ENCODE measurements at places on chromosomes 6 and 20. TPM values are rescaled to one million over a fixed set of nuclear protein-coding genes. Genes with fewer than 3 reads are reported as not detected.
A peak's percentile ranks its signal among the peaks of the same experiment; 100 is the strongest.

GRCh38 chr20:20812136-20812535 lies 99.7 kb upstream of the RALGAPA2 start:
- no peak for DNase-seq

GRCh38 chr6:168371618-168371980 lies 52.0 kb upstream of the DACT2 start:
- no peak for DNase-seq

DNA sequence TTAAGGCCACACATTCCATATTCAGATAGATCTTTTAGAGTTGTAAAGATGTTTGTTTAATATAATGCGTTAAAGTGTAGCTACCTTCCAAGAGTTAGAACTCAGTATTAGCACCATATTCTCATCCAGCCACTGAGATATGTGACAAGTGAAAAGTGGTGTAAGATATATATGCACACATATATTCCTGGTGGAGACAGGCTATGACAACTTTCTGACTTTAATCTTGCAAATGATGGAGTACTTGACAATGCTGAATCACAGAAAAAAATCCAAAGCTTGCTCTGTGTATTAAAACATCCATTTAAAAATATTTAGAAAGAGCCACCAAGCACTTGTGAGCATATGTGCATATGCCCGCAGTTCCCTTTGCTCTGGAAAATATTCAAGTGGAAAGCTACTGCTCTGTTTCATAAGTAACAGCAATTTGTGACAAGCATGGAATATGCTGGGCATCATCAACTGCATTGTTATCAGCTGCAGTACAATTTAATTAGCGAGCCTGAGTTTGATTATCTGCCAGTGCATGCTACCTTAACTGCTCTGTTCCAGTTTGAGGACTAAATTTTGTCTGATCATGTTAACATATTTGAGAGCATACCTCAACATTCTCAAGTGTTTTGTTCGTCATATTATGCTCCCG lies 64.8 kb downstream of the VIP start:
- no peak for DNase-seq

DNA sequence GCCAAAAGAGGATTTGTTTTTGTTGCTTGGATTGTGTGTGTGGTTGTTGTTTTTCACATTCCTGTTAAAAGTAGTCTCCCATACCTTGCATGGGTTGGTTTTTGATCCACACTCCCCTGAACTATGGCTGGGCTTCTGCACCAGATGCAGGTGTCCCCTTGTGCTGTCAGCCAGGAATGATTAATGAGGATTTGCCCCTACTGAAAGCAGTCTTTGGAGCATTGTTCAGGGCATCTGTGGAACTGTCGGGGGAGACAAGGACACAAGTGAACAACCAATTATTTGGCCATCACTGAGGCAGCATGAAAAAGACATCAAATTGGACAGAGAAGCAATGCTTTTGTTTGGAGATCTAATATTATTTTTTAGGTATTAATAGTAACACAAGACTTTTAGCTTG lies 373.2 kb upstream of the MMS22L start:
- no peak for DNase-seq

DNA sequence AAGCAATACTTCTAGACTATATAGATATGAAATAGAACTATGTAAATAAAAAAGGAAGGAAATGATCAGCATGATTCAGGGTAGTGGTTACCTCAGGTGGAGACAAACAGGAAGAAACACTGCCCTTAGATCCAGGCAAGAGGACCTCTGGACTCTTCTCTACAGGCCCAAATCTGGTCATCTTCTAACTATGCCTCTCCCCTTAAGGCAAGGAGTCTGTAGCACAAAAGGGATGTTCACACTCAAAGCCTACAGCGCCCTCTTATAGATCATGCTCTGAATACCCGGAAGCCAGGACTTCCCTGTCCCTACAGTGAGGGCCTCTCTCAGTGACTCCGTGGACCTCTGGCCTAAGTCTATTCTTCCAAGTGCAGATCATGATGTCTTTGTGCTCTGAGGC lies 30.4 kb upstream of the HIVEP2 start:
- DNase-seq, result no peak

DNA sequence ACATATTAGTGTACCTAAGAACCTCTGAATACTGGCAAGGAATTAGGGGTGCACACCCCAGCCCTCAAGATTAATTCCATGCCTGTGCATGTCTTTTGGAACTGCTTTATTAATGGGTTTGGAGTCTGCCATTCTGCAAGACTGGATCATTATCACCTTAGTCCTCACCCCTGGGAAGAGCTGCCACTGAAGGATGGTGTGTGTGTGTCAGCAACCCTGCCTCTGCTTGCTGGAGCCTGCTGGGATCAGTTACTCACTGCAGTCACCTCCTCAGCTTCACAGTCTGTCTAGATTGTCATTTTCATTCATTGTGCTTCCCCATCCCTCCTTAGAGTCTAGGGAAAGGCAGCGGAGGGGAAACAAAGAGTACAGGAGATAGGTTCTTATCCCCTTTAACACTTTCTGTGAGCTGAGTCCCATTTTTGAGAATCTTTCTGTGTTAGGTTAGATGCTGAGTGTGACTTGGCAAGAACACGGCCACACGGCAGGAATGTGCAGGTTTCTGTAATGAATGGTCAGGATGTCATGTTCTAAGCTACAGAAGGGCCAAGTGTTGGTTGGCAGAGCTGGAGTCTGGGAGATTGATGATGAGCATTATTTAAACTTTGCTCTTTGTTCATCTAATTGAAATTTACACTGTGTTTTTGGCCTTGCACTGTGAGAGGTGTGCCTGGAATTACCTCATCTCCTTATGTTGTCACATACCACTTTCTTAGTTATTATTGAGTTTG lies 21.1 kb downstream of the GHRH start:
- DNase-seq, result no peak

DNA sequence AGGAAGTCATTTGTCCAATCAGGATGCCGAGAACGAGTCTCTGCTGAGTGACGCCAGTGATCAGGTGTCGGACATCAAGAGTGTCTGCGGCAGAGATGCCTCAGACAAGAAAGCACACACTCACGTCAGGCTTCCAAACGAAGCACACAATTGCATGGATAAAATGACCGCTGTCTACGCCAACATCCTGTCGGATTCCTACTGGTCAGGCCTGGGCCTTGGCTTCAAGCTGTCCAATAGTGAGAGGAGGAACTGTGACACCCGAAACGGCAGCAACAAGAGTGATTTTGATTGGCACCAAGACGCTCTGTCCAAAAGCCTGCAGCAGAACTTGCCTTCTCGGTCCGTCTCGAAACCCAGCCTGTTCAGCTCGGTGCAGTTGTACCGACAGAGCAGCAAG lies 281.5 kb downstream of the TSHZ2 start:
- DNase-seq, result no peak

DNA sequence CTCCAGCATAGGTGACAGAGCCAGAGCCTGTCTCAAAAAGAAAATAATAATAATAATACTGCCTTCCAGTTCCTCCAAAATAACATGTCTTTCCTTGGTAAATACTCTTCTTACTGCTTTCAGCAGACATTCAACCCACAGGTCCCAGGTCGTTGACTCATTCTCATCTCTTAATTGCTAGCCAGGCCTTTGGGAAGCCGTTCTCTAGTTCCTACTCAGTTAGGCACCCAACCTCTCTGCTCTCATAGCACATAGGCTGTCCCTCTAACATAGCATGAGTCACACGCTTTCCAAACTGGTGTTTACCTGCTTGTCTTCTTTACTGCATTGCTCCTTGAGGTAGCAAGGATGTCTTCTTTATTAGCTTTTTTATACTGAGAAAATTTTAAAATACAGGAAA lies 98.8 kb downstream of the LAMA2 start:
- no peak for DNase-seq

GRCh38 chr6:48957781-48958180 lies 505.3 kb downstream of the MMUT start:
- DNase-seq, result no peak

GRCh38 chr6:137370871-137371633 lies 123.1 kb downstream of the OLIG3 start:
- DNase-seq, result no peak

GRCh38 chr6:3135668-3136291 lies 17.3 kb downstream of the BPHL start:
- DNase-seq, result no peak

DNA sequence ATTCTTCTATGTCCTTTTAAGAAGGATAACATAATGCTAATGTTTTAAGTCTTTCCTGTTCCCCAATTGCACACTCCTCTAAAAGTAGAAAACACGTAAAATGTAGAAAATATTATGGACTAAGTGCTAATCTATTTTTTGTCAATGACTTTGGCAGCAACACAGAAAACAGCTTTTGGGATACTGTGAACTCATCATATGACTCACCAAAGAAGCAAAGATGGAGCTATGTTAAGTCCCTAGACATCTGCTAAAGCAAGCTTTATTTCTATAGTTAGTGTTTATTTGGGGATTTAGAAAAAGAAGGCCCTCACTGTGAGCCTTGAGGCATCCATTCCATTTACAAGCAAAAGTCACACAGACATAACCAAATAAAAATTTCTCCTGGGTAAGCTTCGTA lies 23.0 kb downstream of the OPN5 start:
- no peak for DNase-seq

DNA sequence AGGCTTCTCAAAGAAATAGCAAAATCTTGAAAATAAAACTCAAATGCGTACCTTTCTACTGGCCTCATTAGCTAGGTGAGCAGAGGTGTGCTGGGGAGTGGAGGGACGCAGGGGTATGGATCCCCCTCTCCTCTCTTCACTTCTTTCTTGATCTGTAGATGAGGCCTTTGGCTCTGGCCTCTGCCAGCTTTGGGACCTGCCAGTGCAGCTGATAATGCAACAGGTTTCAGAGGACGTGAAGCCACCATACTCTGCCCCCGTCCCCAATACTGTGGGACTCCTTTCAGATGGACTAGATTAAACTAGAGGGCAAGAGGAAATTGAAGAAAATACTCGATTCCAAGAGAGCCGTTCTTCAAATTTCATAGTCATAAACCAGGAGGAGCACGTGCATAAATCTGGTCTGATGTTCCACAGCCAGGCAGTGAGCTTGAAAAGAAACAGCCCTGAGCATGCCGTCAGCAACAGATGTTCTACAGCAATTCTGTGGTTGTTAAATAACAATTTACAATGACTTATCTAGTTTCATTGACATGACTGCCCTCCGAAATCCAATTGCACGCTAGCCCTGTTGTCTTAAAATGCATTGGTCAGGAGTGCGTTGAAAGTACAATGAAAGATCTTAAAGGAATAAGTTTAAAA lies 245.3 kb upstream of the FOXQ1 start:
- no peak for DNase-seq

- no peak for DNase-seq
These were observed 74.1 kb downstream of the SULF2 start for GRCh38 chr20:47711046-47711752.

DNA sequence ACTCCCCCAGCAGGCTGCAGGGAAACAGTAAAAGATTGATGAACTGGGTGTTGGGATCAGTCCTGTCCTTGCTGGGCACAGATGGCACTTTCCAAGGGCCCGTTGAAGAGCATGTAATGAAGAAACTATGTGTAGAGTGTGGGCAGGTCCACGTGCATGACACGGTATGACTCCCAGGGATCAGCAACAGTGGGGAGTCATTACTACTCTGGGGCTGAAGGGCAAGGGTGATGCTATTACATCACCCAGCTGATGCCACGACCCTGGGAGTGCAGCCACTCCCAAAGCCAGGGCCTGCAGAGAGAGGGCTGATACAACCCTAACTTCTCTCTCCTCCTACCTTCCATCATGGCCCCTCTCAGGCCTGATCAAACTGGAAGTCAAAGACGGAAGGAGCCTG lies 20.1 kb downstream of the KCNK17 start:
- no peak for DNase-seq

DNA sequence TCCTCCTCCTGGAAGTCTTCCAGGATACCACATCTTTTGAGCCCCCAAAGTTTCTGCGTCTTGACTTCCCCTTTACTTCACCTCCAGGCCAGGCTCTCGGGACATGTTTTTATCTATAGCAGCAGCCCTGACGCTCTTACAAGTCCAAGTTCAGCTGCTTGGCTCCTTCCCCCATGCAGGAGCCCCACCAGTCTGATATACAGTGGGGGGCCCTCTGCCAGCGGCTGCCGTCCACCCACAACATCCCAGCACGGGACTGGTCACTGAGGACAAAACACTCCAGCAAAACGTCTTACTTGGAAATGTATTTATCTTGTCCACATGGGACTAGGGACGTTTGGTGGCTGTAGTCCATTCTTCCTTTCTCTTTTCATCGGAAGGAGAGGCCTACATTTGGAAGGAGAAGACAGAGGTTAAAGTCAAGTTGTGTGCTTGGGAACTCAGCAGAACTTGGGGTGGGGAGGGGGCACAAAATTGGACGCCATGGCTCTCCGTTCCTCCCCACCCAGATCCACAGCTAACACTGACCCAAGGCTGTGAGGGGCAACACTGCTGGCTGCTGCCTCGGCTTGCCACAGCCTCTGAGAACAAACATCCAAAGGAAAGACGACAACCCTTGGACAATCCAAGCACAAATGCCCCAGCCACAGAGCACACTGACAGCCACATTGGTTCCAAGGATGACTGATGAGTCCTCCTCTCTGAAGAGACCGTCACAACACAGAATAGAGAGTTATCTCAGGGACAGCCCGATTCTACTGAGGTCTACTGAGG lies 79.2 kb downstream of the PRND start:
- no peak for DNase-seq

- no peak for DNase-seq
These were observed 36.4 kb upstream of the SLC17A4 start for GRCh38 chr6:25717866-25718740.

- DNase-seq, result no peak
These were observed 316.0 kb upstream of the IRAK1BP1 start for GRCh38 chr6:78551361-78551760.

GRCh38 chr6:111660531-111660930 lies 54.9 kb upstream of the TRAF3IP2 start:
- no peak for DNase-seq

DNA sequence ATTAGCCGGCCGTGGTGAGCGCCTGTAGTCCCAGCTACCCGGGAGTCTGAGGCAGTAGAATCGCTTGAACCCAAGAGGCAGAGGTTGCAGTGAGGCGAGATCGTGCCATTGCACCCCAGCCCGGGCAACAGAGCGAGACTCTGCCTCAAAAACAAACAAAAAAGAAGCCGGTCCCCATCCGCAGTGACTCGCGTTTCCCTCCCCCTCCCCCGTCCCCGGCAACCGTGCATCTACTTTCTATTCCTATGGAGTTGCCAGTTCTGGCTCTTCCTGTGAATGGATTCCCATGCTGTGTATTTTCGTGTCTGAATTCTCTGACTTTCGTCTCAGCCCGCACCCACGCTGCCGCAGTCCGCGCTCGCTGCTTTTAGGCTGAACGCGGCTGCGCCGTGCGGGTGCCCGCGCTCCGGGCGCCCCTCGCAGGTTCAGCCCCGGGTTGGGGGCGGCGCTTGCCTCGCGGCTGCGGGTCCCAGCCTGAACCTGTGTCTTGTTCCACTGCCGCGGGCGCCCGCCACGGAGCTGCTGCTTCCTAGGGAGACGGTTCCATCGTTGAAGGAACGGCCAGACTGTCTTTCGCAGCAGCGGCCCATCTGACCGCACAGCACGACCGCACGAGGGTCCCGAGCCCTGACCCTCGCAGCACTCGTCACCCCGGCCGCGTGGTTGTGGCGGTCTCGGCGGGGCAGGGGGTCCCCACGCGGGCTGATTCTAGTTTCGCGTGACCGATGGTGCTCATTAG lies 1.1 kb upstream of the MRGBP start:
- DNase-seq, result peak; percentile 72

HSPA1L gene
- 6.2 TPM for total RNA-seq

CPXM1 gene
- total RNA-seq, result 1.3 TPM

ECT2L gene
- total RNA-seq, result not detected

RPN2 gene
- 93.4 TPM for total RNA-seq

AK9 gene
- total RNA-seq, result 3.4 TPM

THBD gene
- total RNA-seq, result 6.5 TPM

FBXO30 gene
- 23.3 TPM for total RNA-seq

SLC22A16 gene
- total RNA-seq, result not detected

MACROD2 gene
- 2.5 TPM for total RNA-seq

COL11A2 gene
- 0.57 TPM for total RNA-seq
